ENCODE measurements at places on chromosomes 4 and X. TPM values are rescaled to one million over a fixed set of nuclear protein-coding genes. Genes with fewer than 3 reads are reported as not detected.
A peak's percentile ranks its signal among the peaks of the same experiment; 100 is the strongest.

GRCh38 chr4:164483711-164484110 lies 270.2 kb upstream of the SMIM31 start:
- DNase-seq = no peak

- no peak for DNase-seq
These were observed 34.2 kb downstream of the CCDC158 start for GRCh38 chr4:76386566-76387305.

- DNase-seq = no peak
These were observed 30.9 kb upstream of the GLRA3 start for GRCh38 chr4:174859904-174860303.

DNA sequence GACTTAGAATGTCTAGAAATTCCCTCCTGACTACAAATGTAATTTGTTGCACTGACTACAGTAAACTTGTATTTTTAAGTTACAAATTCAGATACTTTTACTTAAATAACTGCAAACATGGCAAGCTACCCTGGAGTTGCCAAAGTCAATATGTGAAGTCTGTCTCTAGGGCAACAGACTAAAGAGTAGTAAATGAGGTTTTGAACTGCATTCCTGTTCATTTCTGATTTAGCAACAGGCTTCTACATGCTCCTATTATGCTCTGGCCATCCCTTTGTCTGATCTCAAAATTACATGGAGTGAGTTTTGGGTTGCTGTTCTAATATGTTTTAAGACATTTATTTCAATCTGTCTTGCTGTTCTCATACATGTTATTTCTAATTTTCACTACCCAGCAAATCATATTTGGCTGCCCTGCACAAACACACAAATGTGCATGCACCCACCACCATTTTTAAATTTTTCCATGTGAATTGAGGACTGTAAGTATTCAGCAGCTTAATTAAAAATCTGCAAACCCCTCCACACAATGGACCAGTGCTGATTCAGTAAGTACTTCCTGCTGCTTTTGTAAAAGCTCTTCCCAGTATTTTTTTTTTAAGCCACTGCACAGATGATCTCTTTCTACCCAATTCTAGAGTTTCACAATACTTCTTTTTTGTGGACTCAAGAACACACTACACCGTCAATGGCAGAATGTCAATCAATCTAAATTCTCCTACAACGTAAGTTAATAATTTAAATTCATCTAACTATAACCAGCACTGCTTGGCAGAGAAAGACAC lies 26.7 kb downstream of the SH3RF1 start:
- DNase-seq = no peak

DNA sequence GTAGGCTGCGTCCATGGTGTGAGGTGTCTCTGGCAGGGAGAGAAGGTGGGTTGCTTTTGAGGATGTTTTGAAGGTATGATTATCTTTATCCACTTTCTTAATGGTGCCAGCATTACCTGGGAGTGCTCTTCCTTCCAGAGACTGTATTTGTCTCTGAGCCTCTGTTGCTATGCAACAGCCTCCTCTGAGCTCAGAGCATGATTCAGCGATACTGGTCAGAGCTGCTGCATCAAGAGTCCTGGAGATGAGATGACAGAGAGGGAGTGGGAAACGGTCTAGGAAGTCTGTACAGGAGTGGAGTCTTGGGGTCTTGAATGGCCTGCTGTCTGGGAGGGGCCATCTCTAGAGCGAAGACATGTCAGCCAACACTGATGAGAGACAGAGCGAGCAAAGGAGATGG lies 104.4 kb upstream of the RAB40AL start:
- no peak for DNase-seq

- DNase-seq = no peak
These were observed 457.4 kb downstream of the CENPC start for GRCh38 chr4:67087897-67088296.

DNA sequence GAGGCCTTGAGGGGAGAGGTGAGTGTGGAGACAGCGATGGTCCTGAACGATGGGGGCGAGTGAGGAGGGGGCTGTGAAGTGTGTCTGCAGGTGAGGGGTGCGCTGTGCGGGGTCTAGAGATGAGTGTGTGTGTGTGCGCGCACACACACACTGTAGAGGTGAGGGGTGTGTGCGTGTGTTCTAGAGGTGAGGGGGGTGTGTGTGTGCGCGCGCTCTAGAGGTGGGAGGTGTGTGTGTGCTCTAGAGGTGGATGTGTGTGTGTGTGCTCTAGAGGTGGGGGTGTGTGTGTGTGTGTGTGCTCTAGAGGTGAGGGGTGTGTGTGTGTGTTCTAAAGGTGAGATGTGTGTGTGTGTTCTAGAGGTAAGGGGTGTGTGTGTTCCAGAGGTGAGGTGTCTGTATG lies 574 bp downstream of the BST1 start:
- DNase-seq = no peak

- no peak for DNase-seq
These were observed 239.0 kb upstream of the HTR2C start for GRCh38 chrX:114344756-114345349.

DNA sequence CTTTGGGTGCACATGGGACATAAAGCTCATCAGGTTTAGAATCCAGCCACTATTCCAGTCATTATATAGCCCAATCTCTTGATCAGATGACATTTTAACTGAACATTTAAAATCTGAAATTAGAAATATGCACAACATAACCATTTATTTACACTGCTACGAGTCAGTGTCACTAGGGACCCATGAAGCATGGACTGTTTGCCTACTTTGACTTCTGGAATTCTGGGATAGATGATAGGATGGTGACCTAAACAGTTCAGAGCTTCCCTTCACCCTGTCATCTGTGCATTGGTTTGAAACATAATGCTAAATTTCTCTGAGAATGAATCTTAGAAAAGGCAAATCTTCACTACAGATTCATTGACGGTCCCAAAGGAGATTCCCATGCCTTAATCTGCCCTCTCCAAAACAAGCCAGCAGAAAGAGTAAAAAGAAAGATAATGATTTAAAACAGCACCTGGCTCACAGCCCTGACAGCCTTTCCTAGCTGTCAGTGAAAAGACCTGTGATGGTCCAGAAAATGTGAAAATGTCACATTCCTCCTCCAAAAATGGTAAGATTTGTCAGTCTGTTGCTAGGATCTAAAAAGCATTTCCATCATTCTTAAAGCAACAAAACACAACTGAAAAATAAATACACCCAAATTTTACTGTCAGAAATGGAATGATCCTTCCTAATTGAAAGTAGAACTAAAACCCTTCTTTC lies 18.9 kb upstream of the HERC3 start:
- DNase-seq = no peak

GRCh38 chr4:140363051-140363450 lies 10.4 kb upstream of the SCOC start:
- no peak for DNase-seq

- DNase-seq = no peak
These were observed 4.8 kb upstream of the IQSEC2 start for GRCh38 chrX:53286171-53286570.

GRCh38 chr4:17583276-17583675 lies 6.3 kb downstream of the LAP3 start:
- DNase-seq = no peak

- no peak for DNase-seq
These were observed 110.7 kb downstream of the GNL3L start for GRCh38 chrX:54640736-54641135.

DNA sequence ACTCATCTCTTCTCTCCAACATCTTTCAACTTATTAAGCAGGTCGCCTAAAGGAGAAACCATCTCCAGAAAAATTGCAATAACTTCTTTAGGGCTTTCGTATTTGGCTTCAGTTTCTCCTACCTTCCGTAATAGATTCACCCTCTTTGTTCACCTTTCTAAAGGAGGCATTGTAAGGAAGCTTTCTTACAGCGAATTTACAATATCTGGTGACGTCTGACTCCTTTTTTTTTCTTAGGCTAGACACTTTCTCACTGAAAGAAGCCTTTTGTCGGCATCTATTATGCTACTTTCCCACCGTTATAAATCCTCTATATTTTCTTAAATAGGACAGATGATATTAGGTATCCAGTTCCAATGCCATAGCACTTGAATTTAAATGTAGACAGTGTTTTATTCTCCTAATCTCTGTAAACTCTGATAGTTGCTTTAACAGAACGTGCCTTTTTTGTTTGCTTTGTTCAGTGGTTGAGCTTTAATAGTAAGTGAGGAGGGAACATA lies 302.4 kb downstream of the IL1RAPL1 start:
- no peak for DNase-seq

DNA sequence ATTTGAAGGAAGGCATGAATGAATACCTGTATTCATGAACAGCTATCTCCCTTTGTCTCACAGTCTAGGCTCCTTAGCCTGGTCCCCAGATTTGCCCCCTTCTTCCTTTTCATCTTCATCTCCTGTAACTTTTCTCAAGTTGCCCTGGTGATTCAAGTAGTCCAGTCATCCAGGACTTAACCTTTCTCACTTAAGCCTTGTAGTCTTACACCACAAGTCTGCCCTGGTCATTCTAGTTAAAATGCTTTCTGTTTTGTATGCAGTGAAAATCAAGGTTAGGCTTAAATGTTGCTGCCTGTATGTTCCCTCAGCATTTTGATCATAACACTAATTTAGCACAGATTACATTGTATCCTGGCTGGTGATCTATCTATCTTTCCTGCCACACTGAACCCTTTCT lies 58.5 kb upstream of the SLC7A11 start:
- DNase-seq = no peak

- DNase-seq = peak; percentile 88
These were observed at the start of gene CHST7 for GRCh38 chrX:46573331-46573891. Gene CHST7 (plus strand): TSS chrX:46573765. CDS start chrX:46573932, 167 bp downstream.

DNA sequence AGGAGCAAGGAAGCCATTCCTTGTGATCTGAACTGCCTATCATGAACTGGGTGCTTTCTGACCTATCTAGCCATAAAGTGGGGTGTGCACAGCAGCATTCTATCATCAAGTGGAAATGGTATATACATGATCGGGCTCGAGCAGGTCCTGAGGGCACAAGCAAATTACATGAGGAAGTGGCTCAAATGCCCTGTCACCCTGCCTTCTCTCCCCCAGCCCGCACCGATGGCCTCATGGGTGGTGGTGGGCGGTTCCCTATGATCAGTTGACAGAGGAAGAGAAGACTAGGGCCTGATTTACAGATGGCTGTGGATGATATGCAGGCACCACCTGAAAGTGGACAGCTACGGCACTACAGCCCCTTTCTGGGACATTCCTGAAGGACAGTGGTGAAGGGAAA lies 46.3 kb upstream of the BCLAF3 start:
- DNase-seq = no peak

GRCh38 chr4:111066887-111067286 lies 444.0 kb upstream of the PITX2 start:
- DNase-seq = no peak

GRCh38 chrX:72554448-72555140 lies 18.0 kb downstream of the HDAC8 start:
- no peak for DNase-seq

GRCh38 chr4:133823177-133823576 lies 378.4 kb downstream of the PABPC4L start:
- DNase-seq = no peak

GRCh38 chrX:20414066-20414465 lies 147.4 kb upstream of the RPS6KA3 start:
- DNase-seq = no peak

DNA sequence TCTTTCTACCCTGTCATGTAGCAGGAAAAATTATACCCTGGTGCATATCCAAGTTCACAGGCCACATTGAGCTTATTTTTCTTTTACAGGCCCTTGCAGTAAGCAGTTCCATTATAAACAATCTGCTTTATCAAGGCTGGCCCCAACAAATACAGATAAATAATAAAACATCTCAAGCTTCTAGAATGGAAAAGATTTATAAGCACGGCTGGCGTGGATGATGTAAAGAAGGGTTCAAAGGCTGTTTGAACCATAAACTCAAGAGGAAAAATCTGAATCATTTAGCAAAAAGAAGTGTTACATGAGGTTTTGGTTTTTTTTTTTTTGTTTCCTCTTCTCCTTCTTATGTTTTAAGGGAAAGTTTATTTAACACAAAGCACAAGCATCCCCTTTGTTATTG lies 109.7 kb downstream of the UNC5C start:
- no peak for DNase-seq

DNA sequence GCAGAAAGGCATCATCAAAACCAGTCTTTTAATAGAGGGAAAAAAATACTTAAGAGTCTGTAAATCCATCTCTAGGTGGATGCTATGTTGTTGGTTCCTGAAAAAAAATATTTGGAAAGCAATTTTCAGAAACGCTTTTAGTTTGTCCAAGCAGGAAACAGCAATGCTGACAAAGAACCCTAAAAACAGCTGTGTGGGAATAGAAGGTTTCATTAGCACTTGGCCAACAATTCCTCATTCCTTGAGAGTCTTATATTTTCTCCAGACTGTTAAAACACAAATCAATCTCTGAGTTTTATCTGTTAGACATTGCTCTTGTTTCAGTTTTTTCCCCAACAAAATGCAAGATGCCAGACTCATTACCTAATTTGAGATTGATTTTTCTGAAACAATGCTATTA lies 6.4 kb downstream of the MXRA5 start:
- DNase-seq = no peak

- no peak for DNase-seq
These were observed 5.7 kb downstream of the MAGEE1 start for GRCh38 chrX:76433219-76433618.

DNA sequence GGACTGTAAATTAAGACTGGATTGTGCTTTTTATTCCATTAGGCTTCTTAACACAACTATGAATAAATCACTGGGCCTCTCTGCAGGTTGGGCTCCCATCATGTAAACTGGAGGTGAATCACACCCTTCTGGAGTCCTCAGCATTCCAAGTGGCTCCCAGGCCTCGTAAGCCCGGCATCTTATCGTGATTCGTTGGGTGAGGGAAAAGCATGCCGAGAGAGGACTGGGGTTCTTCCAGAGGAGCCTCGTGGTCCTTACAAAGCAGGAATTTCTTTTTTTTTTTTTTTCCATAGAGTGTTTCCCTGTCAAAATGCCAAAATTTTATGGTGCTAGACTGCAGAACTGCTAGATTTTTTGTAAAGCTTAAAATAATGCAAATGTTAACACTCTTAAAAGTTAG lies 20.0 kb downstream of the CLDN22 start:
- no peak for DNase-seq

- no peak for DNase-seq
These were observed 896.1 kb upstream of the LCORL start for GRCh38 chr4:18917689-18918088.

- no peak for DNase-seq
These were observed 57.7 kb upstream of the PASD1 start for GRCh38 chrX:151505796-151506195.

- DNase-seq = no peak
These were observed 56.5 kb downstream of the ARAP2 start for GRCh38 chr4:36187723-36188333.

- no peak for DNase-seq
These were observed 213.2 kb downstream of the RASL11B start for GRCh38 chr4:53075162-53075785.

GRCh38 chrX:15204130-15204751 lies 65.6 kb downstream of the ASB9 start:
- no peak for DNase-seq

GYPB gene
- total RNA-seq = 0.86 TPM

ABLIM2 gene
- total RNA-seq = 11.7 TPM

RAB41 gene
- total RNA-seq = not detected

CCNB3 gene
- total RNA-seq = 0.76 TPM

ACOT9 gene
- total RNA-seq = 53.5 TPM

SSX4B gene
- not detected for total RNA-seq

HSFX4 gene
- not detected for total RNA-seq

TRIML2 gene
- not detected for total RNA-seq

ARR3 gene
- not detected for total RNA-seq

SERTM2 gene
- 3.2 TPM for total RNA-seq

GPR82 gene
- 0.19 TPM for total RNA-seq

EDA2R gene
- total RNA-seq = 3.9 TPM

HS3ST1 gene
- total RNA-seq = 5.4 TPM
